ENCODE measurements at places on chromosomes 13 and 19.

- H3K27me3 ChIP-seq, result peaks cover 17% of the 10 kb centered on the region
- H3K27ac ChIP-seq, result no peak overlapping the region
- no peaks in the 10 kb centered on the region for H3K4me1 ChIP-seq
- DNase-seq, result no peak
- H3K4me3 ChIP-seq, result no peak overlapping the region
Observed at GRCh38 chr13:111640006-111640405, 319.6 kb downstream of the TEX29 start.

DNA sequence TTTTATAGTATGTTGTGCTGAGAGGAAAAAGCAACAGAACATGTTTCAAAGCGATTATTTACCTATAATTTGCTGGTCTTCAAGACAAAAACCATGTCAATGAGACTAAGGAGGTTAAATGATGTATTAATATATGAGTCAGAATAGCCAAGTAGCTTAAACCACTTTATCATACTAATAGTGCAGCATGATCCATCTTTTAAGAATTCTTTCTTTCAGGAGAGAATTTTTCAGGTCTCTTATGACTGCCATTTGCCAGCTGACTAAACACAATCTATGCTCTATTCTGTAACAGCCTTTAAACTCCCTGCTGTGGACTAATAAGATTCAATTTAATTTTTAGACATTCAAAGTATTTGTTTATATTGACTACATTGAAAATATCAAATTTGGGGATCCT lies 93.7 kb downstream of the TRPC4 start:
- no peaks in the 10 kb centered on the region for H3K36me3 ChIP-seq
- H3K4me1 ChIP-seq, result no peaks in the 10 kb centered on the region
- H3K27ac ChIP-seq, result no peak overlapping the region
- no peaks in the 10 kb centered on the region for H3K27me3 ChIP-seq

GRCh38 chr13:48125794-48126228 lies 30.9 kb upstream of the MED4 start:
- H3K4me3 ChIP-seq, result no peak overlapping the region
- H3K36me3 ChIP-seq, result no peaks in the 10 kb centered on the region
- no peak for DNase-seq
- H3K27me3 ChIP-seq, result no peaks in the 10 kb centered on the region

- H3K36me3 ChIP-seq, result no peaks in the 10 kb centered on the region
- no peak for DNase-seq
- no peak overlapping the region for H3K4me3 ChIP-seq
- no peak overlapping the region for H3K27ac ChIP-seq
- no peaks in the 10 kb centered on the region for H3K27me3 ChIP-seq
- H3K4me1 ChIP-seq, result no peaks in the 10 kb centered on the region
Observed at GRCh38 chr13:86914757-86915156, 756.4 kb upstream of the SLITRK5 start.

DNA sequence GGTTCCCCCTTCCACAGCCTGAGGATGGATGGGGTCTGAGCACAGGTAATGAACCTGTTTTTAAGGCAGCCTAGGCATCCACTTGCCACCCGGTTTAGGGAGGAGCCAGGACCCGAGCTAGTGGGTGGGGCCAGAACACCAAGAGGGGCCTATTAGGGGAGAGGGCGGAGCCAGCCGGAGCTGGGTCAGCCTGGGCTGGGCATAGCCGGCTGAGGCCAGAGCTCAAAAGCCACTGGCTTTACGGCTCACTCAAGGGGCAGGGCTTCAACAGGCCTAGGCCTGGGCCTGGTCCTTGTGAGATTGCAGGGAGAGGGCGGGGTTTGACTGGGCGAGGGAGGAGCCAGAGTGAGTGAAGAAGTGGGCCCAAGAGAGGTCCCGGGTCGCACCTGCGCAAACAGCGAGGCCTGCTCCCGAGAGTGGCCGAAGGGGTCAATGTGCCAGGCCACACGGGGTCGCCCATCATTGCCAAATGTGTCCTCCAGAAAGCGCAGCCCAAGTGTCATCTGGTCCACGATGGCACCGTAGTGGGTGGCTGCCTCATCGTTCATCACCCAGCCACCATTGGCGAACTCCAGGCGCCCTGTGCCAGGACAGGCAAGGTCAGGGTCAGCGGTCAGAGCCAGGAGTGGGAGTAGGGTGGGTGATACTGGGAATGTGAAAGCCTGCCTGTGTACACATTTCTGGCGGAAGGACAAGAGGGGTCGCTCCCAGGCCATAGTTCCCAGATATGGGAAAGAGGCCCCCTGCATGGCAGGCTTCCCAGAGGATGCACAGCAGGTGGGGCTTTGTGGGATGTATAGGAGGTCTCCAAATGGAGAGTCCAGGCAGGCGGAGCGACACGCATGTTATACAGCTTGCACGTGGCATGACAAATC lies 1.9 kb downstream of the MAN2B1 start:
- DNase-seq, result peak; percentile 61
- H3K4me3 ChIP-seq, result no peak overlapping the region
- no peak overlapping the region for H3K27ac ChIP-seq
- no peaks in the 10 kb centered on the region for H3K27me3 ChIP-seq
- peaks cover 33% of the 10 kb centered on the region for H3K4me1 ChIP-seq
- H3K36me3 ChIP-seq, result peaks cover 57% of the 10 kb centered on the region

GRCh38 chr19:35261356-35262100 lies 7.2 kb upstream of the USF2 start:
- peaks cover 40% of the 10 kb centered on the region for H3K4me1 ChIP-seq
- peaks cover 7% of the 10 kb centered on the region for H3K27me3 ChIP-seq
- no peak overlapping the region for H3K27ac ChIP-seq
- no peak overlapping the region for H3K4me3 ChIP-seq
- H3K36me3 ChIP-seq, result peaks cover 6% of the 10 kb centered on the region

DNA sequence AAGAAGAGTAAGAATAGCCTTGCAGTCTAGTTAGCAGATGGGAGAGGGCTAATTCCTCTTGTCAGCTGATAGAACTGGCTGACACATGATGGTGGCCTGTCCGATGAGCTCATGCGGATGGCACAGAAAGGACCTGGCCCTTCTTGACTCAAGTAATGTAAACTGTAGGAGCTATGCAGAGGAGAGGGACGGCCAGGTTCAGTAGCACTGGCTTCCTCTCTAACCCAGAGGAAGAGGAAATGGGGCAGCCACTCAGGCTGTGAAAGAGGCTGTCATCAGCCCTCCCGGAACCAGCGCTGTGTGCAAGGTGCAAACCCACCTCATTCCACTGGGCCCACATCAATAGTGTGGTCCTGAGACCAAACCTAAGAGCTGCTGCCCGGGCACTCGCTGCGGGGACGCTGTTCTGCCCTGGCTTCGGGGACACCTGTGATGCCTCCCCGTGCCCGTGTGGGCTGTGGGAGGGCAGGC lies 30.8 kb upstream of the USE1 start:
- H3K36me3 ChIP-seq, result peaks cover 79% of the 10 kb centered on the region
- no peak for DNase-seq
- H3K4me1 ChIP-seq, result no peaks in the 10 kb centered on the region
- no peak overlapping the region for H3K4me3 ChIP-seq
- no peak overlapping the region for H3K27ac ChIP-seq

DNA sequence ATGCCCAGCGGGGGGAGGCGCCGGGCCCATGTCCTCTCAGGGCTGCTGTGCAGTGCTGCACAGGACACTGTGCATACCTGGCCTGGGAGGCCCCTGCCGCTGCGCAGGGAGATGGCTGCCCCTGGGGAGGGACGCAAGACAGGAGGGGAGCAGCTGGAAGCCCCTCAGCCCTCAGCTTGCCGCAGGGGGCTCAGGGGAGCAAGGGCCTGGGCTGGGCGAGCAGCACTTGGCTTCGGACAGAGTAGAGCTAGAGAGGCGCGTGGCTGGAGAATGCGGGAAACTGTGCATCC lies 10.9 kb downstream of the CHERP start:
- H3K36me3 ChIP-seq, result peaks cover 100% of the 10 kb centered on the region
- no peaks in the 10 kb centered on the region for H3K27me3 ChIP-seq
- no peak overlapping the region for H3K4me3 ChIP-seq
- DNase-seq, result no peak

DNA sequence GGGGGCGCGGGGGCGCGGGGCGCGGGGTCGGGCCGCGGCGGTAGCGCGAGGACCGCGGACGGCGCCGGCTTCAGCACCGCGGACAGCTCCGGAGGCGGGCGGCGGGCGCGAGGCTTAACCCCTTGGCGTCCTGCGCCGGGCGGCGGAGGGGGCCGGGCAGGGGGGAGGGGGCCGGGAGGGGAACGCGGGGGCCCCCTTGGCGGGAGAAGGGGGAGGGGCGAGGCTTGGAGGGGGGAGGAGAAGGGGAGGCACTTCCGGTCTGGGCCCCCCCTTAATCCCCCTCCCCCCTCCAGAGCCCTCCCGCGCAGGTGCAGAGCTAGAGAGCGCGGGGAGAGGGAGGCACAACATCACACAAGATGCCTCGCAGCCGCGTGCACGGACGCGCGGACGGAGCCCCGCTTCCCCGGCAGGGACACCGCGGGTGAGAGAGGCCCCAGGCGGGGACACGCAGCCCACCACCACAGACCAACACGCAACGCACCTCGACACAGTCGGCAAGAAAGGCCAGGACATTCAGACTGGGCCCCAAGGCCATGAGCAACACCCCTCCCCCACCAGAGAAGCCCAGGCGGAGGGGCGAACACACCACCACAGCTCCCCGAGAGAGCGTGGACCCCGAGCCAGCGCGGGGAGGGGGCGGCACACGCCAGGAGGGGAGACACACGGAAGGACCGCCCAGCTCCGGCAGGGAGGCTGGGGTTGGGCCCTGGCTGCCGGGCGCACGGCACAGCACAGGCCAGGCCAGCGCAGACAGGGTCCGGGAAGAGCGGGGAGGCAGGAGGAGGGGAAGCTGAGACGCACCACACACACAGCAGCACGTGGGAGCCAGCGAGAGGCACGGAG lies 24.1 kb downstream of the SHANK1 start:
- H3K27me3 ChIP-seq, result peaks cover 96% of the 10 kb centered on the region
- H3K4me1 ChIP-seq, result peaks cover 4% of the 10 kb centered on the region
- DNase-seq, result no peak
- no peaks in the 10 kb centered on the region for H3K36me3 ChIP-seq

- DNase-seq, result no peak
- H3K27ac ChIP-seq, result no peak overlapping the region
- no peaks in the 10 kb centered on the region for H3K4me1 ChIP-seq
- no peaks in the 10 kb centered on the region for H3K27me3 ChIP-seq
Observed at GRCh38 chr13:90968166-90968904, 379.2 kb upstream of the MIR17HG start.

DNA sequence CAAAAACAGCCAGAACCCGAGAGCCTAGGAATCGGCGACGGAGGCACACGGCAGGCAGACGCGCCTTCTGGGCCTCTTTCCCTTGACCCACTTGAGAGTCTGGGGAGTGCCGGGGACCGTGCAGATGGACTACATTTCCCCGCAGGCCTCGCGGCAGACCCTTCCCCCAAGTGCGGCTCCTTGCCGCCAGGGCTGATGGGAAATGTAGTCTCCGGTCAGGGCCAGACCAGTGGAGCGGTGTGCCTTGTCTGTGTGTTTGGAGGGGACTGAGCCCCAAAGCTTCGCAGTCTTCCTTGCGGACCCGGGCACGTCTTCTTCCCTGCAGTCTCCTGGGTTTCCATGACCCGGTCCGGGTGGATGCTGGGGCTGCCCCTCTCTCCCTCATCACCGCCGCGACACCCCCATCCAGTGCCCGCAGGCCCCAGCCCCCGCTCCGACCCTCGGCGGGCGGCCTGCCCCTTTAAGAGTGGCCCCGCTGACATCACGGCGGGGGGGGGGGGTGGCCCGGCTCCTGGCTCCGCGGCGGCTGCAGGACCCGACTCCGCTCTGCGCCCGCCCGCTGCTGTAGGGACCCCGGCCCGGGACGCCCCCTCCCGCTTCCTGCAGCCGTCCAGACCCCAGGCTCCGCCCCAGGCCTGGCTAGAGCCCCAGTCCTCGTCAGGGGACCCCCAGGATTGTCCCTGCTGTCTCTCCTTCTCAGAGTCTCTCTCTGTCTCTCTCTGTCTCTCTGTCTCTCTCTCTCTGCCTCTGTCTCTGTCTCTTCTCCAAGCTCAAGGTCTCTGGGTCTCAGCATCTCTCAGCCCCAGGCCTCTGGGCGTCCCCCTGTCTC lies 758 bp upstream of the CACNG7 start:
- H3K27me3 ChIP-seq, result peaks cover 88% of the 10 kb centered on the region
- no peaks in the 10 kb centered on the region for H3K36me3 ChIP-seq
- H3K4me1 ChIP-seq, result peaks cover 10% of the 10 kb centered on the region
- no peak for DNase-seq
- no peak overlapping the region for H3K27ac ChIP-seq

DNA sequence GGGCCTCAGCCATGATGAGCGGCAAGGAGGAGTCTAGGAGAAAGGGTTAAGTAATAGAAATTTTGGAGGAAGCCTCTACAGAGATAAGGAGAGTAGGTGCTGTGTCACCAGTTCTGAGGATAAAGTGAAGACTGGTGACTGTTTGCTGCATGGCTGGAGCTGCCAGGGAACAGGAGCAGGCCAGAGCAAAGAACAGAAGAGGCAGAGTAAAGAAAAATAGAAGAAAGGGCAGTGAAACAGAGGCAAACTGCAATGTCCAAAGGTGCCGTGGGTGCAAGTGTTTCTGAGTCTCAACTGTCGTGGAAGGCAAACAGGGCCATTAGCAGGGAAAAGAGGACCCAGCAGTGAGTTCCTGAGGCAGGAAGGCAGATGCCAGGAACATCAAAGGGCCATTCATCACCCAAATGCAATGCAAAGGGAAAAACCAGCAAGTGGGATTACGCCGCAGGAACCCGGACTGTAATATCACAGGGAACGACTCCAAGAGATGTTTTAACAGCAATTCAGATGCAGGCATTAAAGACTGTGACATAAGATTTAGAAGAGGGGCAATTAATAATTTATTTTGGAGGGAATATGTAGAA lies 318.3 kb downstream of the FOXO1 start:
- no peak overlapping the region for H3K4me3 ChIP-seq
- H3K27me3 ChIP-seq, result no peaks in the 10 kb centered on the region
- H3K4me1 ChIP-seq, result peaks cover 13% of the 10 kb centered on the region
- H3K27ac ChIP-seq, result no peak overlapping the region

DNA sequence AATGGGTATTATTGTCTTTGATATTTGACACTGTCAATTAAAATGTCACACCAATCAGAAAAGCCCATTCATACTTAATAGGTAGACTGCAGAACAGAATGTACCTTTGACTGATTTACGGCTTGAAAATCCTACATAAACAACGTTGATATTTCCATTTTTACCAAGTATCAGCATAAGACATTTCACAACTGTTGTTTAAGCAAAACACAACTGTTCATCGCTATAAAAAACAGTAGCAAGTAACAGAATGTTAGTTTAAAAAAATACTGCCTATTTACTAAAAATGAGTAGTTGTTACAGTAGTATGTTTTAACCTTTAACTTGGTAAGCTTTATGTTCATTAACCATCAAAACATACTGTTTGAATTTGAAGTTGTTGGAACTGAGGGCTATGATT lies 1096.6 kb downstream of the PCDH17 start:
- H3K4me3 ChIP-seq, result no peak overlapping the region
- H3K27ac ChIP-seq, result no peak overlapping the region
- no peaks in the 10 kb centered on the region for H3K36me3 ChIP-seq
- H3K4me1 ChIP-seq, result no peaks in the 10 kb centered on the region
- no peaks in the 10 kb centered on the region for H3K27me3 ChIP-seq

GRCh38 chr13:78065141-78065540 lies 146.5 kb upstream of the EDNRB start:
- DNase-seq, result no peak
- no peaks in the 10 kb centered on the region for H3K27me3 ChIP-seq
- no peak overlapping the region for H3K4me3 ChIP-seq
- no peaks in the 10 kb centered on the region for H3K4me1 ChIP-seq

GRCh38 chr19:16506961-16507360 lies 10.8 kb downstream of the C19orf44 start:
- peaks cover 55% of the 10 kb centered on the region for H3K36me3 ChIP-seq
- no peak for DNase-seq
- H3K4me3 ChIP-seq, result no peak overlapping the region
- no peaks in the 10 kb centered on the region for H3K27me3 ChIP-seq
